ENCODE measurements at places on chromosomes 4 and X. TPM values are rescaled to one million over a fixed set of nuclear protein-coding genes. Genes with fewer than 3 reads are reported as not detected.

GRCh38 chr4:183241721-183242151 lies 78.3 kb downstream of the CLDN22 start:
- H3K4me3 ChIP-seq, result no peak overlapping the region
- H3K4me1 ChIP-seq, result no peaks in the 10 kb centered on the region
- DNase-seq, result no peak
- peaks cover 2% of the 10 kb centered on the region for H3K27me3 ChIP-seq

- no peaks in the 10 kb centered on the region for H3K4me1 ChIP-seq
- H3K36me3 ChIP-seq, result no peaks in the 10 kb centered on the region
- no peak for DNase-seq
Observed at GRCh38 chrX:101950581-101950980, 18.8 kb upstream of the ZMAT1 start.

- H3K36me3 ChIP-seq, result no peaks in the 10 kb centered on the region
- no peak overlapping the region for H3K27ac ChIP-seq
- H3K4me3 ChIP-seq, result no peak overlapping the region
- DNase-seq, result no peak
- no peaks in the 10 kb centered on the region for H3K27me3 ChIP-seq
Observed at GRCh38 chr4:44071959-44072955, 376.4 kb downstream of the KCTD8 start.

DNA sequence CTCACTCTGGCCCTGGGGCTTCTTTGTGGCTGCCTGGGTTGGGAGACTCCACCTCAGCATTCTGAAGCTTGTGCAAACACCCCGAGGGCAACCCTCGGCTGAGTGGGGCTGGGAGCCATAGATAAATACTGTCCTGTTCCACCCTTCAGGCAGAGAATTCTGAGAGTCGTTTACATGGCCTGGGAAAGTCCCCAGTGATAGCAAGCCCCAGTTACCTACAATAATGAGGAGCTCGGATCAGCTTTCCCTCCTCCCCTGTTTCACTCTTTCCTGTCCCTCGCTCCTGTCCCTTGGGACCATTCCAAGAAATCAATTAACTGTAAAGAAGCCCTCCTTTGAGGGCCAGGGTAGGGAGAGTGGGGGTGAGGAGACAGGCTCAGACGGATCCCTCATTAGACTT lies 31.6 kb upstream of the DDX3X start:
- H3K4me3 ChIP-seq, result no peak overlapping the region
- H3K36me3 ChIP-seq, result no peaks in the 10 kb centered on the region
- H3K4me1 ChIP-seq, result peaks cover 11% of the 10 kb centered on the region

GRCh38 chrX:21943460-21944135 lies 3.1 kb downstream of the SMS start:
- no peaks in the 10 kb centered on the region for H3K27me3 ChIP-seq
- peaks cover 46% of the 10 kb centered on the region for H3K4me1 ChIP-seq
- no peak overlapping the region for H3K27ac ChIP-seq
- H3K36me3 ChIP-seq, result peaks cover 11% of the 10 kb centered on the region
- peak overlapping the region; percentile 62 for H3K4me3 ChIP-seq
- DNase-seq, result no peak

- no peaks in the 10 kb centered on the region for H3K36me3 ChIP-seq
- H3K4me3 ChIP-seq, result no peak overlapping the region
- H3K27ac ChIP-seq, result no peak overlapping the region
- H3K4me1 ChIP-seq, result no peaks in the 10 kb centered on the region
Observed at GRCh38 chr4:188550296-188550695, 411.1 kb downstream of the TRIML1 start.

GRCh38 chr4:137597752-137598430 lies 65.6 kb upstream of the PCDH18 start:
- H3K36me3 ChIP-seq, result no peaks in the 10 kb centered on the region
- H3K27ac ChIP-seq, result no peak overlapping the region
- no peaks in the 10 kb centered on the region for H3K4me1 ChIP-seq
- no peak for DNase-seq
- H3K27me3 ChIP-seq, result no peaks in the 10 kb centered on the region
- H3K4me3 ChIP-seq, result no peak overlapping the region

GRCh38 chr4:175453456-175453855 lies 358.6 kb downstream of the GPM6A start:
- no peak overlapping the region for H3K4me3 ChIP-seq
- H3K36me3 ChIP-seq, result no peaks in the 10 kb centered on the region
- no peaks in the 10 kb centered on the region for H3K4me1 ChIP-seq
- DNase-seq, result no peak
- no peaks in the 10 kb centered on the region for H3K27me3 ChIP-seq

DNA sequence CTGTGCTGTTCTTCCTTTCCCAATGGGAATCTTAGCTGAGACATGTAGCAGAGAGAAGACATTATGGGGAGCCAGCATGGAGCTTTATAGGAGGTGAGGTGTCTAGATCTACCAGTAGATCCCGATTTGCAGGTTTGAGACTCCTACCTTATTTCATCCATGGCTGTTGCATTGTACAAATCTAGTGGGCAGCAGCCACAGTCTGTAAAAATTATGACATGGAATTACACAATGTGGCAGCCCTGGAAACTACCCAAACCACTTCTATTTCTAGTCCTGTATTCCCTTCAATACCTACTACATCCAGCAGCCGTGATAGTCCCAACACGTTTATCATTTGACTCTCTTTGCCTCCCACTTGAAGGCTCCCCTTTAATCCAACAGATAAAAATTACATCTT lies 8.1 kb downstream of the ATP7A start:
- DNase-seq, result no peak
- no peaks in the 10 kb centered on the region for H3K27me3 ChIP-seq
- H3K27ac ChIP-seq, result no peak overlapping the region
- H3K4me1 ChIP-seq, result peaks cover 15% of the 10 kb centered on the region

NDNF gene
- total RNA-seq, result 0.10 TPM

RBM41 gene
- total RNA-seq, result 12.8 TPM

FMR1NB gene
- not detected for total RNA-seq

CSAG1 gene
- total RNA-seq, result not detected

GABRG1 gene
- total RNA-seq, result not detected

Data from activated CD4-positive, alpha-beta T cell treated with anti-CD3 and anti-CD28 coated beads, Interleukin-2, amount 10 ng/mL, durations not matched to agents 7 days and 5 days (primary cell).